Activated CD4-positive, alpha-beta T cell treated with anti-CD3 and anti-CD28 coated beads for 1 hour (primary cell): ENCODE measurements at places on chromosomes 1 and 21.

GRCh38 chr1:31761883-31762282 is 2.3 kb downstream of the ADGRB2 start:
- DNase-seq: no peak

DNA sequence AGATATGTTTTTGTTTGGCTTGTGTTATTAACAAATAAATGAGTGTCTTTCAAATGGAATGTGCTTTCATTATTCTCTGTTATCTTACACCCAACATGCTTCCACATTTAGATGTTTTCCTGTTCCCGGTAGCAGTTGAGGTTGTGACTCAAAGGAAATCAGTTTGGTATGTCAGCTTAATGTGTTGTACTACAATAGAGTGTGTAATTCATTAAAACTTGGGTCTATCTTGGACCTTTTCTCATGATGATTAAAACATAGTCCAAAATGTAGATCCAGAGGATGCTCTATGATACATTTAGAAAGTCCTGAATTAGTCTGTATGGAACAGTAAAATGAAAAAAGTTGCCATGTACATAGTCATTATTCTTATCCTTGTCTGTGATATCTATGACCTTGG is 26.7 kb downstream of the RTCA start:
- DNase-seq: no peak

- DNase-seq: no peak
Observed at GRCh38 chr21:45602106-45602505, 41.4 kb upstream of the PCBP3 start.

- no peak for DNase-seq
Observed at GRCh38 chr1:228472655-228473054, 14.5 kb upstream of the RNF187 start.

DNA sequence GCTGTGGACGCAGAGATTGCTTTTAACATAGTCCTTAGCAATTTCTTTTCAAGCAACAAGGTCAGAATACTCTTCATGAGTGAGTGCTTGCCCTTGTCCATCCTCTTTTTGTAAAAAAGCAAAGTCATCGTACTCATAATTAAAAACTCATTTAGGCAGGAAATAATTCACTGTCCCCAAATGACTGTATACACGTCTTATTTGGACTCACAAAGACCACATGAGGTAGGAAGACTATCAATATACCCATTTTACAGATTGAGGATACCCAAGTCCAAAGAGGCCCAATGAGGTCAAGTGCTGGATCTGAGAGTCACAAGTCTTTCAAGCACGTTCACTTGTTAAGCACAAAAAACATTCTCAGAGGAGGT is 13.2 kb downstream of the ITPKB start:
- no peak for DNase-seq

DNA sequence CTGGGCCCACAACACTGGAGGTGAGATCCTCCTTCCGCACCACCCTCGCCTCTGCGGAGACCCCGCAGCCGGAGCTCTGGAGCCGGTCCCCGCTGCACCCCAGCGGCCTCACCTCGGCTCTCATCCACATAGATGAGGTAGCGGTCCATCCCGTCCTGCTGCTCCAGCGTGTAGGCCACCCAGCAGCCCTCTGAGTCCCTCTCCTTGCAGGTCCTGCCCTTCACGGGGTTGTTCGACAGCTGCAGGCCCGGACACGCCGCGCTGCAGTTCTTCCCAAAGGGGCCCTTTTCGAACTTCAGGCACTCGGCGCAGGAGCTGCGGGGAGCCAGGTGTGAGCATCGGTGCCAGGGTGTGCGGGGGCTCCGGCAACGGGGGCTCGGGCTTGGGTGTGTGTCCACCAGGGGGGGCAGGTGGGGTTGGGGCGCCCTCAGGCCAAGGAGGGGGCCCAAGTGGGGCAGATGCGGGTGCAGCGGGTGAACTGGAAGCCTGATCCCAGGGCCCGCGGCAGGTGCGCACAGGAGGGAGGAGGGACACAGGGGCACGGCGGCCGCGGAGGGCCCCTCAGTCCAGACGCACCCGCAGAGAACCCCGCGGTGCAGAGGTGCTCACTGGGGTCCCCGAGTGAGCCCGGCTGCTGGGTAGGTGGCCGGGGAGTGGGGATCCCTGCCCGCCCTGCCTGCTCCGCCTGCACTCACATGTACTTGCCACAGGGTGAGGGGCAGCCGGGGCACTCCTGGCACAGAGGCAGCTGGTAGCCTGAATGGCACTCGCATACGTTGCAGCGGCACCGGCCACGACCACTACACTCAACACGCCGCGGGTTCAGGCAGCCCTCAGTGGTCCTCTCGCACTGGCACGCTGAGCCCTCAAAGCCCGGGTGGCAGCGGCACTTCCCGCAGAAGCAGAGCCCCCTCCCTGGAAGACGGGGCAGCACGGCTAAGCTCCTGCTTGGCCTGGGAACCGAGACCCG is 15.4 kb upstream of the PTTG1IP start:
- DNase-seq: no peak
